ENCODE measurements at places on chromosomes 16 and 17.

DNA sequence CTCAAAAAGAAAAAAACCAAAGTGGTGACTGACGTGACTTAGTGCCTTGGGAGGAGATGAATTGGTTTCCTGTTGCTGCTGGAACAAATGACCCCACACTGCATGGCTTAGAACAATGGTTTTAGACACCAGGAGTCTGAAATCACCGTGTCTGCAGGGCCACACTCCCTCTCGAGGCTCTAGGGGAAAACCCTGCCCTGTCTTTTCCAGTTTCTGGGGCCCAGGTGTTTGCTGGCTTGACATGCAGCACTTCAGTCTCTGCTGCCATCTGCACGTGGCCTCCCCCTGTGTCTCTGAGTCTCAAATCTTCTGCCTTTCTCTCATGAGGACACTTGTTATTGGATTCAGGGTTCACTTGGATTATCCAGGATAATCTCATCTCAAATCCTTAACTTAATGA, 323.8 kb upstream of the TNRC6C start:
- DNase-seq, result no peak

DNA sequence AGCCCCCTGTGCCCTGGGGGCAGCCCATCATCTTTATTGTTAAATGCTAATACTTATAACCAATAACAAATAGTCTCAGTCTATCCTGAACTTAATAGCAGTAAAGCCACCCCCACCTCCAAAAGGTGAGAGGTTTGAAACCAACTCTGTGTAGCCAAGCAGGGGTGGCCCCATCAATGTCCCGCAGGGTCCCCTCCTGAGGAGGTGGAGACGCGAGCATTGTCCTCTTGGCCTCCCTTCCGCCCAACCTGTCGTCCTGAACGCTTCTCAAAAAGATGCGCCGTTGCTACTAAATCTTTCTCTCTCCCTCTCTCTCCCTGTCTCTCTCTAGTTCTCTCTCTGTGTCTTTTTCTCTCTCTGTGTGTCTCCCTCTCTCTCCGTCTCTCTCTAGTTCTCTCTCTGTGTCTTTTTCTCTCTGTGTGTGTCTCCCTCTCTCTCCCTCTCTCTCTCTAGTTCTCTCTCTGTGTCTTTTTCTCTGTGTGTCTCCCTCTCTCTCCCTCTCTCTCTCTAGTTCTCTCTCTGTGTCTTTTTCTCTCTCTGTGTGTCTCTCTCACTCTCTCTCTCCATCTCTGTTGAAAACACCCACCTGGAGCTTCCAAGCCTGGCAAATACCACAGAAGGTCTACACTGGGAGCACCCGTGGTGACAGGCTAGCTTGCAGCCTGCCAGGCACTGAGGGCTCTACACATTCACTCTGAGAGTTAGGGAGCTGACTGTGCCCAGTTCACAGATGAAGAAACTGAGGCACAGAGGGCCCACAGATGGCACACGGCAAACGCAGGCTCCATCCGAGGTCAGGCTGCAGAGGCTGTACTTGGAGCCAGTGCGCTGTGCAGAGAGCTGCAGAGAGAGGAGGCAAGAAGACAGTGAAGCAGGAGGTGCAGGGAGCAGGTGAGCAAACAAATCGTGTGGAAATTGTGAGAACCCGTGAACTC, 185.9 kb downstream of the C16orf95 start:
- no peak for DNase-seq

DNA sequence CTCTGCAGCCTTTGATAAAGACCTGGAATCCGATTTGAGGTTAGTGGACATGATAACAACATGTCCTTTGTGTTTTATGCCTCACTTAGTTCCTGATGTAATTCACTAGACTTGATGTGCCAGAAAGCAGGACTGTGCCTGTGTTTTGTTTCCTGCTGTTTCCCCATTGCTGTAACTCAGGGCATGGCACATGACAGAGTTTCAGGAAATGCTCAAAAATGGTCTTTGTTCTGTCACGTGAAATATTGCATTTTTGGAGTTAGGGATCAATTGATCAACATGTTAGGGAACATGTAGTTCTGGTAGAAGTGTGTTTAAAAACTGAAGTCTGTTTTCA, 32.8 kb downstream of the DHX38 start:
- DNase-seq, result no peak

DNA sequence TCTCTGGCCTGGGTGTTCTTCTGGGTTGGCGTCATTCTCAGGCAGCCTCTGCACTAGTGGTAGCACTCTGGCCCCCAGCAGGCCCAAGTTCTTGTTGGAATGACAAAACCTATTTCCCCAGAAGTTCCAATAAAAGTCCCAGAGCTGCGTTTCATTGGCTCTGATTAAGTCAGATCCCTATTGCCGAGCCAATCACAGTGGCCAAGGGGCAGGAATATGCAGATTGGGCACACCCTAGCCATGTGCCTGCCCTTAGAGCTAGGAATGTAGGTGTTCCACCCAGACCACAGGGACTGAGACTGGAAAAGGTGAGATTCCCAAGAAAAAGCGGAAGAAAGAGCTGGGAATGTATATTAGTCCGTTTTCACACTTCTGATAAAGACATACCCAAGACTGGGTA, 44.9 kb upstream of the POLR3E start:
- no peak for DNase-seq

GRCh38 chr16:87744750-87745514, 20.9 kb downstream of the KLHDC4 start:
- DNase-seq, result no peak

DNA sequence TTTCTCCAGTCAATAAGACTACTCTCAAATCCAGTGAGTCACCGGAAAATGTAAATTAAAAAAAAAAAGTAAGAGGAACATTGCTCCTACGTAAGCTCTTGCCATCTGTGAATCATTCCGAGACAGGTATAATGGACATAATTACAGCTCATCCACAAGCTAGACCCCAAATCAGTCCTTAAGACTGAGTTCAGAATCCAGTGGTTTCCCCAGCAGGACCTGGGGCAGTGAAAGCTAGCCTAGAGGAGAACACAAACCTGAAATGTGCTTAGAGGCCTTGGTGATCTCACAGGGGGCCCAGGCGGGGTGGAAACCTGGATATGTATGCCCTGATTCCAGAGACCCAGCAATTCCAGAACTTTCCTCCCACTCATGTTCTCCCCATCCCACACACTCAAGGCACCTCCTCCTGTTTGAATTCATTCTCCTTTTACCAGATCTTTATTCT, 132.0 kb downstream of the COPRS start:
- DNase-seq, result no peak

DNA sequence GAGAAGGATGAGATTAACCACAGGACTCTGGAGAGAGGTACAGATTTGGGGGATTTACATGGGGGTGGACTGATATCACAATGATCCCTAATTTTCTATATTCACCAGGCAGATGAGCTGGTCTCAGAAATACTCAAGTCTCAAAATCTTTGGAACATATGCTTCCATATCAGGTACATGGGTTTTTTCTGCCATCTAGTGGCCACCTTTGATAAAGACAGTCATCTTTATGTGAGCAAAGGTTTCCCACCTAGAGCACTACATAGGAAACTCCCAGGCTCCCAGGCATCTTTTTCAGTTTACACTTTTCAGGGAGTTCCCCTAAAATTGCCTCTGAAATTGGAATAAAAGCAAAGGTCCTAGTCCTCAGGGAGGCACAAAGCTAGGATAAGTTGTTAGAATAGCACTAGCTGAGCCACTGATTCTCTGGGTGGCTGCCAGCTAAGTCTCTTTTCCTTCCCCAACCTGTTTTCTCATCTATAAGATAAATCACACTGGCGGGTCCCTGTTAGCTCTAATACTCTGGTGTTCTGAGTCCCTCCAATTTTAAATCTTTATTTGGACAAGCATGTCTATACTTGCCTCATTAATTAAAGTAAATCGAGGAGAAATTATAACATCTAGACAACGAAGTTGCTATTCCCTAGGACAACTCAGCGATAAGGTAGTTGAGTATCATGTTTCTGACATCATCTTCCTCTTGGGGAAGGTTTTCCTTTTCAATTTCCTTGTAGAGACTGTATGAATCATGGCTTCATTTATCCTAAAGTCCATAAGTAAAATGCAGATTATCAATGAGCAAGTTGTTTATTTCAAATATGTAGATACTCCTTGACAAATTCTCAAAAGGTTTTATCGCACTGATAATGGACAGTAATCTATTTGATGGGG, 19.0 kb upstream of the MON1B start:
- DNase-seq, result no peak
